ENCODE measurements at places on chromosomes 3 and 15.

DNA sequence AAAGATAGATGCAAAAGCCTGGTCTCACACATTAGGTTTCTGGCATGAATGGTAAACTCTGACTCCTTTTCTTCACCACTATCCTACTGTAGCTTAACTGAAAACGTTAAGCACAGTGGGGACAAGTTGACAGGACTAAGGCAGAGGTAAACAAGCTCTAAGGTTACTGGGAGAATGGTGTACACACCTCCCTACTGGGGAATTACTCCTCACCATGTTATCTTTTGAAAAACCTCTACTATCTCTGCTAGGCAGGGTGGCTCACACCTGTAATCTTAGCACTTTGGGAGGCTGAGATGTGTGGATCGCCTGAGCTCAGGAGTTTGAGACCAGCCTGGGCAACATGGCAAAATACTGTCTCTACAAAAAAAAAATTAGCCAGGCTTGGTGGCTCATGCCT, 29.1 kb downstream of the IP6K1 start:
- no peak for DNase-seq

GRCh38 chr15:74635228-74635627, 19.6 kb downstream of the CLK3 start:
- DNase-seq, result peak; percentile 83

DNA sequence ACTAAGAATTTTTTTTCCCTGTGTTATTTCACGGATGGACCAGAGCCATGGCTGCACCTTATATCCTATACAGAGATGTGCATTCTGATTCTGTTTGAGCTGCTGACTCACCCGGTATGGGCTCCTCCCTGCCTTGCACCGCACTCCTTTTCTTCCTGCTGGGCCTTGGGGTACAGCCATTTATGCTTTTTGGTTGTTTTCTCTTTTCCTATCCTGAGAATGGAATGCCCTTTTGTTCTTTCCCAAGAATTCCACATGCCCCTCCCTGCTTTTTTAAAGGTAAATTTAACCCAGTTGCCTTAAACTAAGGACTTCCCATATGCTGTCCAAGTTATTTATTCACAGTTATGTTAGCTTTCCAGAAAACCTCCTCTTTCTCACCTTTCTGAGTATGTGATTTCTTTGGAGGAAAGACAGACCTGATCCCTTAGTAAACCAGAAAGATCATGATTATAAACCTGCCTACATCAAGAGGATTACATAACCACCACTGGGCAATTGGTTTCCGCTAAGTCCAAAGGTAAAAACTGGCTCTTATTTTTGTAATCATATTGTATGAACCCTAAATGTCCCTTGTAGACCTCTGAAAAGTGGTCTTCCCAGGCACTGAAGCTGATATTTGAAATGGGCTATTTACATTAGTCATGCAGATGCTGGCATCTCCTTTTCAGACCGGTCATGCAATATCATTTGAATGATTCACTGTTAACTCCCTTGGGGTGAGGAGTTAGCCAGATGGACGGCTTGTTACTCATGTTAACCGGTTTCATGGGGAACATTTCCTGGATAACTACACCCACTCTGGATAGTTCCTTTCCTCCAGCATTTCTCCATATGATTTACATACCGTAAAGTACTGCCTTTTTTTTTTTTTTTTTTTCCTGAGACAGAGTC, 45.5 kb downstream of the TMOD3 start:
- no peak for DNase-seq

GRCh38 chr15:29753506-29753905, 68.8 kb downstream of the TJP1 start:
- no peak for DNase-seq

GRCh38 chr15:69167218-69167846, 6.9 kb downstream of the GLCE start:
- DNase-seq, result no peak

DNA sequence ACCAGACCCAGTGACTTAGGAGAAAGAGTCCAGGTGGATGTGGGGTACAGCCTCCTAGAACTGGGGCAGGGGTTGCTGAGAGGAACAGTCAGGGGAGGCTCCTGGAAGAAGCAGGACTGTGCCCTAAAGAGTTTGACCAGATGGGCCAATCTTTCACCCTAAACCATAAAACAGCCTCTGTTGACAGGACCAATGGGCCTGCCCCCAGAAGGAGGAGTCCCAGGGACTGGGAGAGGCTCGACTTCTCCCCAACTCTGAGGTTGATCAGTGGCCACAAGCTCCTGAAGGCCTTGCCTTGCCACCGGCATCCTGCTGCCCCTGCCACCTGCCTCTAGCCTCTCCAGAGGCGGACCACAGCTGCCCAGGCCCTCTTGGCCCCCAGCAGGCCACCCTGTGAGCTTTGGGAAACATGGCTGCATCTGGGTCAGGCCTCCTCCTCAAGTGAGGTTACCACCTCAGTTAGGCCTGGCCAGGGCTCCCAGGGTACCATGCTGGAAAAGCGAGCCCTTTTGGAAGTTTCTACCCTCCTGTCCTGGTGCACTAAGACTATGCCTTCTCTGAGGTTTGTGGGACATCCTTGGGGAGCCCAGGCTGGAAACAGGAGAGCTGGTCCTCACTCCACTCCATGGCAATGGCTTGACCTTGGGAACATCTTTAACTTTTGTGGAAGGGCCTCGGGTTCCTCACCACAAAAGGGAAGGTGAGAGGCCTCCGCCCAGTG, 2.8 kb downstream of the VIPR1 start:
- no peak for DNase-seq

GRCh38 chr15:71595846-71596553, 214.4 kb upstream of the NR2E3 start:
- DNase-seq, result no peak

DNA sequence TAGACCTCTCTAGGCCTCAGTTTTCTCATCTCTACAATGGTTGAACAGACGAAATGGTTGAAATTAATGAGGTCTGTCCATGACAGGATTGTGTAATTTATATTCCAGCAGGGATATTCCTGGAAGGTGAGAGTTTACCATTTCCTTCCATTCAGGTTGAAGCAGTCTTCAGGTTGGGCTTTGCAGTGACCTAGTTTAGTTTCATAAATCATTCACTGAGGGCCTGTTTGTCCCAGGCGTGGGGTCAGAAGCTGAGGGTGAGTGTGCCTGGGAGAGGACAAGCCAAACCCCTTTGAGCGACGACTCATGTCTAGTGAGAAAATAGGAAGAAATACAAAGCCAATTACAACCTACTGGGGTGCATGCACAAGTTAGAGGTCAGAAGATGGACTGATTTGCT, 57.2 kb upstream of the CACNA2D3 start:
- DNase-seq, result no peak

DNA sequence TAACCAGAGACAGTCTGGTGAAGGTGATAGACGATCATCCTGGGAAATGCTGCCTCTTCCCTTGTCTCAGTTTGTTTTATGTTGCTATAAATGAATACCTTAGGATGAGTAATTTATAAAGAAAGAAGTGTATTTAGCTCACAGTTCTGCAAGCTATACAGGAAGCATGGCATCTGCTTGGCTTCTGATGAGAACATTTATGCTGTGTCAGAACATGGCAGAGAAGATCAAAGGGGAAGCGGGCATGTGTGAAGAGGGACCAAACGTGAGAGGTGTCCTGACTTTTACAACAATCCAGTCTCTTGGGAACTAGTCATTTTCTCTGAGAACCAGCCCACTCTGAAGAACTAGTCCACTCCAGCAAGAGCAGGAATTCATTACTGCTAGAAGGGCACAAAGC, 9.6 kb downstream of the CMC1 start:
- DNase-seq, result no peak

DNA sequence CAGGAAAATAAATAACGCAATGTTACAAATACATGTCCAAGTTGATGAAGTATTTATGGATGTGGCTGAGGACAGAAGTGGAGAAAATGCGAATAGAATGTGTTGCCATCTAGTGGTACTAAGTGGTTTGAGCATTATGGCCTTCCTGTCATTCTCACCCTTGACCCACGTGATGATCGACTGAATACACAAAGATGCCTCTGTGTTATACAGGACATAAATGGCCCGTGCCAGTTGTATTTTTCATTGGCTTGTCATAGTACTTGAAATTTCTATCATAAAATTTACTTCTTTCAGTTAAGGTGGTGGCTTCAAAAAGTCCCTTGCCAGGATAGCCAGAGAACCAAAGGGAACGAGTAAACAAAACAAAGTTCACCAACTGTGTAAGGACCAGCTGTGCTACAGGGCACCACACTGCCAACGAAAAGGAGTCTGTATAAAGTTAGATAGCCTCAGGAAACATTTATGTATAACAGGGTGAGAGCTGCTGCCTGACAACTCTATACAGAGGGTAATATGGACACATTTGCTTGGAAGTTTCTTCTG, 103.7 kb downstream of the MYH15 start:
- peak; percentile 63 for DNase-seq

DNA sequence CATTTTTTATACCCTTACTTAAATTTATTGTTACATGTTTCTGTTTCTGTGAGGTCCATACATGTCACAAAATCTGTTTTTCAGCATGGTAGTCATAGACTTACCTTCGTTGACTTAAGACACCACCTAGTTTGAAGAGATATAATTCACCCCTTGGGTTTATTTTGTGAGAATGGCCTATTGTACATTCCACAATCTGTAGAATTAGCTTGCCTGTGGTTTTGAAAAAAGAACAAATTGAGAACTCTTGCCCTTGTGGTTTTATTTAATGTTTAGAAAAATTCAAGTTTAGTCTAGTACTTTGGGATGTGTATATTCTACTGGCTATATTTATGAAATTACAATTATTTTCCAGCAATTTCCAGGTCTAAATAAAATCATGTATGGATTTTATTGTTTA, 31.6 kb downstream of the FILIP1L start:
- DNase-seq, result no peak

GRCh38 chr15:75995611-75996010, 16.6 kb downstream of the NRG4 start:
- no peak for DNase-seq

All from D341Med (cell line).